ACHN (cell line): ENCODE measurements at places on chromosomes 5 and 9.

DNA sequence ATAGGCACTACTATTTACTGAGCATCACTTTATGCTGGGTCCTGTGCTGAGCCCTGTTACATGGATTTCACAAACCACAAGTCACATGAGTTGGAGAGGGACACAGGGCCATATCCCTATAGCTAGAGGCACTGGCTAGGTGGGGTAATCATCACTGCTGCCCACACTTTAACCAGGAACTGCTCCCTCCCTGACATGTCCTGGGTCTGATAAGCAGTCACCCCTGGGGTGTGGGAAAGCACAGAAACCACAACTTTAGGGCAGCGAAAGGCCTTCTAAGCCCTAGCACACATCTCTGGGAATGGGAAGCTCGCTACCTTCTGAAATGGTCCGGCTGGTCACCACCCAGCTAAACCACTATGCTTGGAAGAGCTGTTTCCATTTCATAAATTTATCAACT is 15.0 kb downstream of the TBC1D2 start:
- DNase-seq, result no peak

- DNase-seq, result no peak
Observed at GRCh38 chr5:132679717-132680380, 6.1 kb downstream of the IL4 start.

GRCh38 chr9:138072897-138073296 is 195.3 kb downstream of the CACNA1B start:
- DNase-seq, result no peak

GRCh38 chr5:157336423-157336744 is 70.5 kb downstream of the CYFIP2 start:
- no peak for DNase-seq

DNA sequence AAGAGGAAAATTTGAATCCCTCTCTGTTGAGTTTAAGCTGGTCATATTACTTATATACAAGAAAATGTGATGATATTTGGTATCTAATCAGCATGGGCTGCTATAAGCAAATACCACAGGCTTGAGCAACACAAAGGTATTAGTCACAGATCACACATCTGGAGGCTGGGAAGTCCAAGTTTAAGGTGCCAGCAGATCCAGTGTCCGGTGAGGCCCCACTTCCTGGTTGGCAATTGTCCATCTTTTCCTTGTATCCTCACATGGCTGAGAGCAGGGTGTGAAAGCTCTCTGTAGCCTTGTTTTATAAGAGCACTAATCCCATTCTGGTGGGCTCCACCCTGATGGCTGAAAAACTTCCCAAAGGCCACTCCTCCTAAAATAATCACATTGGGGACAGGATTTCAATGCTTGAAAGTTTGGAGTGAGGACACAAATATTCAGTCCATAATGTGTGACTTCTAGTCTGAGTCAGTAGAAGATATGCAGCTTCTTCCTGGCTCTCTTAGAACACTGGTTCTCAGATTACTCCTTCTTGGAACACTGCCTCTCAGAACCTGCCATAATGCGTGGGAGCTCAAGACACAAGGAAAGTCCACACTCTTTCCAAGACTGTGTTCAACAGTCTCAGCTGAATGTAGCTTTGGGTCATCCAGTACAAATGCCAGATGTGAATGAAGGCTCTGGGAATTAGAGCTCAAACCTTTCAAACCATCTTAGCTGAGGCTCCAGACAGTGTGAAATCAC is 124.1 kb downstream of the PRDM9 start:
- no peak for DNase-seq

DNA sequence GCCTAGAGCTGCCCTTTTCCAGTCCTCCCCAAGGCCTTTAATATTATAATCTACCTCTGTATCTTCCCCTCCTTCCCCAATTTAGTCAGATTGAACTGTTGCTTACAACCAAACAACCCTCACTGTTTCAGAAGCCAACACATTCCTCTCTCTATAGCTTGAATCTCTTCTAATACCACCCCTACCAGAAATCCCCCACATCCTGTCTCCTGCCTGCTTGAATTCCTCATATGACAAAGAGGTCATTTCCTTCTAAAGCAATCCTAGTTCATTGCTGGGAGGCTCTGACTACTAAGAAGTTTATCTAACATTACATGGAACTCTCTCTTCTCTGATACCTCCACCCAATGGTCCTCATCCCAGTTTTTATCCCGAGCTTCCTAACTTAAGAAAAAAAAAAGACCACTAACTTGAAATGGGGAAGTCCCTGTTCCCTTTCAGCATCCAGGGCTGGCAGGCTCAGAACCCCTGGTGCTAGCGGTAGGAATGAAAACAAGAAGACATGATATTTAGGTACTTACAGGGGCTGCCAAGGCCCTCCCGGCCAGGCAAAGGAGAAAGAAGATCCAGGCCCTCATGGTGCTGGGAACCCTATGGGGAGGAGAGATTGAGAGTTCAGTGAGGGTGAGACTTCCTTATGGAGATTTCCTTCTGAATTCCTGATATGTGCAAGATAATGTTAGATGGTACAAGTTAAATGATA is 11.0 kb downstream of the SPARC start:
- no peak for DNase-seq

GRCh38 chr9:89864257-89864656 is 259.4 kb downstream of the GADD45G start:
- DNase-seq, result no peak

GRCh38 chr9:127162864-127163365 is 40.5 kb upstream of the ANGPTL2 start:
- no peak for DNase-seq

GRCh38 chr9:72986522-72987116 is 33.8 kb upstream of the ALDH1A1 start:
- no peak for DNase-seq

GRCh38 chr5:78803941-78804340 is 155.4 kb upstream of the LHFPL2 start:
- no peak for DNase-seq

DNA sequence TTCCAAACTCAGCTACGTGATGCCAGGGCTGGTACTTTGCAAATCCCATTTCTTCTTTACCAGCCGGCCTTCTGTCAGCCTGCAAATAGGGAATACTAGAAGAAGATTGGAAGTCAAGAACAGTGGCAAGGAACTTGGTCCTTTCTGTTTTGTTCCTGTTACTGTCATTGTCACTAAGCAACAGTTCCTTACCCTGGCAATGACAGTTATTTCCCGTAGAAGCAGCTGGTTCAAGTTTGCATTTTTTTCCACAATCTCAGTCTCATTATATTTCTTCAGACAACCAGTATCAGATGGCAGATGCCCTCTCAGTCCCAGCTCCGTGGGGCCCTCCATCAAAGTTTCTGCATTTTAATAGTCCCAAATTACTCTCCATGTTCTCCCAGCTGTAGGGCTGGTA is 9.1 kb upstream of the C1QTNF2 start:
- DNase-seq, result no peak

GRCh38 chr5:10595672-10596309 is 31.9 kb downstream of the ANKRD33B start:
- DNase-seq, result peak; percentile 82

GRCh38 chr9:132214027-132214622 is 52.3 kb downstream of the NTNG2 start:
- peak; percentile 71 for DNase-seq

DNA sequence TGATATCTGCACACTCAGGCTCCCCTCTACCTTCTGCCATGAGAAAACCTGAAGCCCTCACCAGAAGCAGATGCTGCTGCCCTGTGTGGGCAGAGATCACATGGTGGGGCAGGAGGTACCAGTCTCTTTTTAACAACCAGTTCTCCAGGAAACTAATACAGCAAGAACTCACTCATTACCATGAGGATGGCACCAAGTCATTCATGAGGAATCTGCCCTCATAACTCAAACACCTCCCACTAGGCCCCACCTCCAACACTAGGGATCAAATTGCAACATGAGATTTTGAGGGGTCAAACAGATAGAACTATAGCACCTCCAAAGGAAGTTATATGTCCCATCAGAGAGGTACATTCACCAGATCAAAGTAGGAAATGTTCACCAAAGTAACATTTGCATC is 136.3 kb upstream of the SHB start:
- DNase-seq, result peak; percentile 2

GRCh38 chr5:82151204-82151603 is 127.0 kb downstream of the RPS23 start:
- no peak for DNase-seq

DNA sequence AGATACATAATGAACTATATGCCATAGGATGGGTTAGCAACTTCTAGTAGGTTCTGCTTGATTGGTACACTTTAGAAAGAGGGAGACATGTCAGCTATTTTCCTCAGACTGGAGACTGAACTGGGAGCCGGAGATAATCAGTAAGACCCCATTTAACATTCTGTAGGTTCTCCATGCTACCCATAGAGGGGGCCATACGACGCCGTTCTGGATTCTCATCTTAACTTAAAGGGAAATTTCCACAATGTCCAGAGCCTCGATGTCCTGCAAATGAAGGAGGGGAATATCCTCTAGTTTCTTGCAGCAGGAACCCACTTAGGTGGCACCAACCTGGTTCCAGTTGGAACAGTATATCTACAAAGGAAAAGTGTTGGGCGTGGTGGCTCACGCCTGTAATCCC is 22.3 kb upstream of the NPM1 start:
- DNase-seq, result peak; percentile 13

DNA sequence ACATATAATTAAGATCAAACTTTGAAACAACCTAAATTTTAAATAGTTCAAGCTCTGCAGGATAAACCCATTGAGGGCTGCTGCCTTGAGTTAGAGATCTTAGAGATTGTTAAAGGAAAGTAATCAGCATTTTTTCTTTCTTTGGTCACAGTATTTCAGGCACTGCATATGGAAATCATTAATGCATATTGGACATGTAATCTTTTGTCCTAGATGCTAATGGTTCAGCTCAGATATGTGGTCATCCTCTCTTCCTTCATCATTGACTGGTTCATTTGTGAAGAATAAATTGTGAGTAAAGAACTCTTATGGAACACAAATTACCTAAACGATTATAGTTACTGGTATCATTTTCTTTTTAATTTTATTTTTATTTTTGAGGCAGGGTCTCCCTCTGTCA is 82.0 kb upstream of the PRLR start:
- DNase-seq, result no peak

DNA sequence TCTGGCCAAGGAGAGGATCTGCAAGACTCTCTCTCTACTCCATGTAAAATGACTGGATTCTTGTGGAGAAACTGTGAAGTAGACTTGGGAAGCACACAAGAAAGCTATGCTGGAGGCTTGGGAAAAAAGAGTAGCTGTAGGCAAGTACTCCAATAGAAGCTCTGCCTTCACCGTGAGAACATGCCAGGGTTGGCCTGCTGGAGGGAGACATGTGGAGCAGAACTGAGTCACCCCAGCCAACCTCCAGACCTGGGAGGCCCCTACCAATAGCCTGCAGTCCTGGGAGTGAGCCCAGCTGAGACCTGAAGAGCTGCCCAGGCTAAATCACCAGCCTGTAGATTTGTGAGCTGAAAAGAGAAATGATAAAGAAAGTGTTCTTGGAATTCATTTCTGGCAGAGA is 66.6 kb downstream of the DEPDC1B start:
- DNase-seq, result no peak

- DNase-seq, result no peak
Observed at GRCh38 chr5:94761786-94762185, 143.3 kb downstream of the SLF1 start.

DNA sequence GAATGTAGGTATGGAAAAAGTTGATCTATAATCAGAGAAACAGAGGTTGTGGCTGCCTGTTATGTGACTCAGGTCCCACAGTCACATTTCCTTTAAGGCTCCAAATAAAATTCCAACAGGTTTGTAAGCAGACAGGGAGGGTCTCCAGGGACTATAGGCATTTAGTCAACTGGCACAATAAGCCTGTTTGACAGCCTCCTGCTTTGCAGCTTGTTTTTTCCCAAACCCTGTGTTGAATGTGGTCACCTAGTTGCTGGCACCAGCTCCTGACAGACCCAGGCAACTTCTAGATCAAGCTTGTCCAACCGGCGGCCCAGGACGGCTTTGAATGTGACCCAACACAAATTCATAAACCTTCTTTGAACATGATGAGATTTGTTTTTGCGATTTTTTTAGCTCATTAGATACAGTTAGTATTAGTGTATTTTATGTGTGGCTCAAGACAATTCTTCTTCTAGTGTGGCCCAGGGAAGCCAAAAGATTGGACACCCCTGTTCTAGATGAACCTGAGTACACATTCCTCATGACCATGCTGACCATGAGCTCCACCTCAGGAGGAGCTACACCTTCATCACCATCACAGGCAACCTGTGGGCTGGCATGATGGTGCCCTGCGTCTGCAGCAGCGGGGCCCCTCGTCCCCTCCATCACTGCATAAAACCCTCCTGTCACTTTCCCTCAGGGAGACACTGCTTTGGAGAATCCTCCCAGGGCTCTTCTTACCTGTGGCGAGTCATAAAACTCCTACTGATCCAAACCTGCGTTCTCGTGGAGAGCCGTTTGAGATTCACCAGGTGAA is 15.7 kb upstream of the GRHPR start:
- DNase-seq, result no peak

DNA sequence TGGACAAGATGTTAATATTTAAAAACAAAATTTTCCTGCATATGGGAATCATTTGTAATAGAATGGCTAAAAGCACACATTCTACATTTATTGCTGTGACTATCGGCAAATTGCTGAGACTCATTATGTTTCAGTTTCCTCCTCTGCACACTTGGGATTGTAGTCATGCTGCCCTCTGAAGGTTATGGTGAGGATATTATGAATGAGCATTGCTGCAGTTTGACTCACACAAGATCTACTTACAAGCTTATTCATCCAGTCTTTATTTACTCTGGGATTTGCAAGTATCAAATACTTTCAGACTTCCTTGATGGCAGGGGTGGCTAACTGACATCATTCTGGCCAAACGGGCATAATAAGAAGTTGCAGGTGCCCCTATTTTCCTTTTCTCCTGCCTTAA is 9.5 kb upstream of the NFIL3 start:
- peak; percentile 82 for DNase-seq

GRCh38 chr5:173420108-173420507 is 91.9 kb upstream of the STC2 start:
- DNase-seq, result no peak

- DNase-seq, result no peak
Observed at GRCh38 chr5:31983851-31984250, 190.3 kb downstream of the GOLPH3 start.

GRCh38 chr9:14529054-14529453 is 164.2 kb downstream of the ZDHHC21 start:
- DNase-seq, result no peak

DNA sequence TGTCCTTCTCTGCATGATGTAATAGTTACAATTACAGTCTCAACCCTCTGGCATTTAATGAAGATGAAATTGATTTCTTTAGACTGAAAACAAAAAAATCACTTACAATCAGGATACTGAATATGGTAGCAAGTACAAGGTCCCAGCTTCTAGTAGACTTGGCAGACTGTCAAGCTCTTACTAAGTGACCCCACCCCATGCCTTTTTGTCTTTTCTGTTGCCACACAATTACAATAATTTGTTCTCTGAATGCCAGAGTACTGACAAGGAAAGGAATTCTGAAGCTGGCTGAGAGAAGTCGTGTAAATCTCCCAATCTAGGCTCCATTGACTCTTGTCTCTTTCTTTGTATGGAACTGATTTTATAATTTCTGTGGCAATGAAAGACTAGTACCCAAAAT is 154.2 kb downstream of the TMC1 start:
- DNase-seq, result no peak

- no peak for DNase-seq
Observed at GRCh38 chr5:156798201-156798600, 51.9 kb upstream of the PPP1R2B start.

- DNase-seq, result no peak
Observed at GRCh38 chr5:137880313-137880712, 8.9 kb upstream of the PKD2L2 start.
